ENCODE measurements at places on chromosomes 3 and 15.

DNA sequence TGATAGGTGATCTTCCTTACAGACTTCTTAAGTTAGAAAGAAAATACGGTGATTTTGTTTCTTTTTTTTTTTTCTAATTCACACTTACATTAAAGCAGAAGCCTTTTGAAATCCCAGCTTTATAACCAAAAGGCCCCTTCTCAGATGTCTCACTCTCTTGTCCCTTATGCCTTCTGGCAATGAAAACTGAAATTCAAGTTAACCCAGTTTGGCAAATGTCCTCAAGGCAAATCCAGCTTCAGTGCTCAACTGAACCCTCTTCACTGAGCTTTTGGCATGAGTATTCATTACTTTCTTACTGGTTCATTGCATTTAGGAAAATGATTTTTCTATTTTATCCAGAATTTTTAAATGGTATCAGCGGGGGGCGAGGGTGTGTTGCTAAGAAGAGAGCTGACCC is 17.0 kb downstream of the PLCH1 start:
- DNase-seq = no peak

DNA sequence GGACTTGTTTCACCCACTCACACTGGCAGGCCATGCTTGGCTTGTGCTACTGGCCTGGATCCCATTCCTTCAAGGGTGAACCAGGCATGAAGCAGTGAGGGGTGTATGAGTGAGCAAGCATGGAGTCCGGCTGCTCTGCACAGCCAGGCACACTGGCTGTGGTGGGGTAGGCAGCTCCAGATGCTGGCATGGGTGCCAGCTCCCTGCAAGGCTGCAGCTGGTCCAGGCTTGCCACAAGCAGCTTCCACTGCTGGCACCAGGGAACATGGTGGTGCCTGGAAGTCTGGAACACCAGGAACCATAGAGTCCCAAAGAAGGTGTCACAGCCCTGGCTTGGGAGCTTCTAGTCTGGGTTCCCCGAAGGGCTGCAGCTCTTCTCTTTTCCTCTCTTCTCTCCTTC is 395.1 kb downstream of the UNC13C start:
- no peak for DNase-seq

DNA sequence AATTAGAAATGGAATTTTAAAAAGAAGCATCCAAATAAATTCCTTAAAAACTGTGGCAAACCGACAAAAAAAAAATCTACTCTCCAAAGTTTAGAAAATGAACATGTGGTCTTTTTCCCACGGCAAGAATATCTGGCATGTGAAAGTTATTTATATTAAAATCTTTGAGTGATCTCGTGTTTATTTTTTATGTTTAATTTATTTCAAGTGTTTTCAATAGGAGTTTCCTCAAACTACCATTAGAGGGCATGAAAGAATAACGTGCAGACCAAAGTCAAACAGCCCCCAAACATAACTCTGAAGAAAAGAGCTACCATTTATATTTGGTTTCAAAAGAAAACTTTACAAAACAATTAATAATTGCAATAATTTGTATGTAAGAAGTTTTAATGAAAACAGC is 286.4 kb downstream of the ZIC4 start:
- peak; percentile 70 for DNase-seq

GRCh38 chr3:46297658-46298423 is 55.6 kb downstream of the CCR3 start:
- DNase-seq = peak; percentile 43

GRCh38 chr15:94036156-94036555 is 195.2 kb upstream of the MCTP2 start:
- DNase-seq = no peak

DNA sequence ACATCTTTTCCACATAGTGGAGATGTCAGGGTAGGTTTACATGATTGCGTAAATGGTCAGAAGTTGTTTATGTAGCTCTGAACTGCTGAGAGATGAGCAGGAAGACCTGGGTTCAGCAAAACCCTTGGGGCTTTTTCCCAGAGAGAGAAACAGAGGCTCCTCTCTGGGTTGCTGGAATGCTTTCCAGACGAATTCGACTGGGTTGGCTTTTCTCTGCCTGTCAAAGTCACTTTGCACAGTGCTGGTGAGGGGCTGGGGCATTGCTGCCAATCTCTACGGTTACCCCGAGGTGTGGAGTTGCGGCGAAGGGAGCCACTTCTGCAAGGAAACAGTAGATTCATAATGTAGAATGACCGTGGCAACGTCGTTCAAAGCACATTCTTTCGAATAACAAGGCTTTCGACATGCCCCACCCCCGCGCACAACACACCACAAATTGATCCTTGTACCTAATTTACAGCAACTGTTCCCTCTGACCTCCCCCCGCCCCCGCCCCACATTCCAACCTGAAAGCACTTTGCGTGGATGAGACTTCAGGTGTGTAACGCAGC is 950 bp upstream of the CNTN4 start:
- peak; percentile 51 for DNase-seq

- DNase-seq = no peak
These were observed 52.6 kb upstream of the PTX3 start for GRCh38 chr3:157384031-157384430.

DNA sequence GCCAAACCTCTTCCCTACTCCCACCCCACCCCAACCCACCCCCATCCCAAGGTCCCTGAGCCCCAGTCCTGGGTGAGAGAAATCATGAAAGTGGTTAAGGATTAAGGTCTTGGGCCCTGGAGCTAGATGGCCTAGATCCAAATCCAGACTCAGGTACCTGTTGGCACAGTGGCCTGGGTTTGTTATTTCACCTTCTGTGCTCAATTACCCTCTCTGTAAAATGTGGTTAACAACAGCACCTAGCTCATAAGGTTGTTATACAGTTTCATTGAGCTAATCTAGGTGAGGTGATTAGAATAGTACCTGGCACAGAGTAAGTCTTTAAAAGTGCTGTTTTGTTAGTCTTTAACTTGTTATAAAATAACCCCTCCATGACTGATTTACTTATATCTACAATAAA is 6.4 kb upstream of the SNUPN start:
- DNase-seq = no peak

DNA sequence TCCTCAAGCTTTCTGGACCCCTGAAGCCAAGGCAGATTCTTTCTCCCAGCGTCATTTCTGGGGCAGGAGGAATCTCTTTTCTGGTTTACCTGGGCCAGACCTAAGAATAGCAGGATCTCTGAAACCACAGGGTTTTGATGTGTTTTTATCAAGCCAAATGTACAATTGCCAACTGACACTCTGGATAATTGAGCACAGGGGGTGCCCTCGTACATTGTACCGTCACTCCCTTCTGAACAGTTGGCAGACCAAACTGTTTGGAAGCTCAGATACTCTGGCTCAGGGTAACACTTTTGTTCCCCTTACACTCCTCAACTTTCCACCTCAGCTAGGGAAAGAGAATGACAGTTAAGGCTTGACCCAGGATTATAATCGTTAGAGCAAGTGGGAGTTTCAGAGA is 49.9 kb downstream of the ASTE1 start:
- DNase-seq = peak; percentile 94

DNA sequence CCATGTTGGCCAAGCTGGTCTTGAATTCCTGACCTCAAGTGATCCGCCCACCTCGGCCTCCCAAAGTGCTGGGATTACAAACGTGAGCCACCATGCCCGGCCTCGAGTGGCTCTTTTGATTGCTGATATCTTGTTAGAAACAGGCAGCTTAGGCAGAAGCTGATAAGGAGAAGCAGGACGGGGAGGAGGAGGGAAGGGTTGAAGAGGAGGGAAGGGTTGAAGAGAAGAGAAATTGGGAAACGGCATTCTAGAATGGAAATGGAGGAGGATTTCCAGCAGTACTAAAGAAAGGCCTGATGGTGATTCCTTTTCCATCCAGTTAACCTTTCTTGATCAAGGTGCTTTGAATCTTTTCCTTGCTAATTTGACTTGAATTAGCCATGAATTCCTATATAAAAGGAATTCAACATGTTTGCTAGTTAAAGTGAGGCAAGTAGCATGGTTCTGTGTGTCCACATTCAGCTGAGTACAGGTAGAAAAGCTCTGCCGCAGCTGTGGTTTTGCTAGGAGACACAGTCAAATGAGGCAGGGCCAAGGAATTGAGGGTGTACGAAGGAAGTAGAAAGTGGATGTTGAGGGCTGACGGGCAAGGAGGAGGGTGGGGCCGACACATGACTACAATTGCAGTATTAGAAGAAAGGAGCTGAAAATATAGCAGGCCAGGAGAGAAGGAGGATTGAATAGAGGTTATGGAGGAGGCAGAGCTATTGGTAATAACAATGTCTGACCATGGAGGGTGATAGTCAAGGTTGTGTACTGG is 27.2 kb upstream of the ATP1B3 start:
- DNase-seq = no peak

DNA sequence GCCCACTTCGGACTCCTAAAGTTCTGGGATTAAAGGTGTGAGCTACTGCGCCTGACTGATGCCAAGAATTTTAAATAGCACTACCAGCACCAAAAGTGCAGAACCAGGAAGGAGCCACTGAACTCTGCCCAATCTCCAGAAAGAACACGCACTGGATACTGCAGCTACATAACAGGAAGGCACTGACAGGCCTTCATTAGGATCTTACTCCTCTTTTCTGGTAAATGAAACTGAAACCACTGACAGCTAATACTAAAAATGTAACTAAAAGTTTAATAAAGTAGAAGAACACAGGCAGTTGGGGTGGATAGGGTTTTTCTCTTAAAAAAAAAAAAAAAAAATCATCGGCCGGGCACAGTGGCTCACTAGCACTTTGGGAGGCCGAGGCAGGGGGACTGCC is 74.1 kb upstream of the CHRM5 start:
- DNase-seq = no peak

DNA sequence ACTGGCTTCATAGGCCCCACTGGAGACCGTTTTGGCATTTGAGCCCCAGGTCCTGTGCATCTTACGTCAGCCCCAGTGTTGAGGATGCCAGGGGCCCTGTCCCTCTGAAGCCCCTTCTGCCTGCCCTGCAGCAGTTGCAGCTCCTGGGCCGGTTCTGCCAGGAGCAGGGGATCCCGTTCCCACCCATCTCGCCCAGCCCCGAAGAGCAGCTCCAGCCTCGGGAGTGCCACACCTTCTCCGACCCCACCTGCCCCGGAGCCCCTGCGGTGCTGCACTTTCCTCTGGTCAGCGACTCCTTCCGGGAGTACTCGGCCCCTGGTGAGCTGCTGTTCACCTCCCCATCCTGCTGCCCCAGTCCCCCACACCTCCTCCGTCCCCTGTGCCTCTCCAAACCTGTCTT is 8.6 kb downstream of the PLA2G4B start:
- DNase-seq = no peak

DNA sequence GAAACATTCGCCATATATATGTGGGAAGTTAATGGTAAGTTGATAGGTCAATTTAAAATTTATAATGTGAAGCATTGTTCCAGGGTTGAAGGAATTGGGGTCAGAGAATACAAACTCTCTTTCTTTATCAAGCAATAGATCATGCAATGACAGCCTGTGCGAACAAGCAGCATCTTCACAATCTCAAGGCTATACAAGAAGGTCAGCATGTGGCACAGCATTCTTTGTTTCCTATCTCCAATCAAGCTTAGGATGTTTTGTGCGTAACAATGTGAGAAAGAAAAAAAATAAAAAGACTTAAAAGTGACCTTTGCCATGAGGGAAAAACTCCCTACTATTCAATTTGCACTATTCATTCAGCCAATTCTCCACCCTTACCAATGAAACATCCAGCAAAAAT is 288.1 kb upstream of the NECTIN3 start:
- no peak for DNase-seq

- DNase-seq = no peak
These were observed 43.3 kb downstream of the MUC4 start for GRCh38 chr3:195768414-195768813.

GRCh38 chr15:30984542-30984941 is 6.9 kb downstream of the MTMR10 start:
- peak; percentile 49 for DNase-seq

- DNase-seq = no peak
These were observed 19.8 kb downstream of the RLBP1 start for GRCh38 chr15:89201465-89202005.

DNA sequence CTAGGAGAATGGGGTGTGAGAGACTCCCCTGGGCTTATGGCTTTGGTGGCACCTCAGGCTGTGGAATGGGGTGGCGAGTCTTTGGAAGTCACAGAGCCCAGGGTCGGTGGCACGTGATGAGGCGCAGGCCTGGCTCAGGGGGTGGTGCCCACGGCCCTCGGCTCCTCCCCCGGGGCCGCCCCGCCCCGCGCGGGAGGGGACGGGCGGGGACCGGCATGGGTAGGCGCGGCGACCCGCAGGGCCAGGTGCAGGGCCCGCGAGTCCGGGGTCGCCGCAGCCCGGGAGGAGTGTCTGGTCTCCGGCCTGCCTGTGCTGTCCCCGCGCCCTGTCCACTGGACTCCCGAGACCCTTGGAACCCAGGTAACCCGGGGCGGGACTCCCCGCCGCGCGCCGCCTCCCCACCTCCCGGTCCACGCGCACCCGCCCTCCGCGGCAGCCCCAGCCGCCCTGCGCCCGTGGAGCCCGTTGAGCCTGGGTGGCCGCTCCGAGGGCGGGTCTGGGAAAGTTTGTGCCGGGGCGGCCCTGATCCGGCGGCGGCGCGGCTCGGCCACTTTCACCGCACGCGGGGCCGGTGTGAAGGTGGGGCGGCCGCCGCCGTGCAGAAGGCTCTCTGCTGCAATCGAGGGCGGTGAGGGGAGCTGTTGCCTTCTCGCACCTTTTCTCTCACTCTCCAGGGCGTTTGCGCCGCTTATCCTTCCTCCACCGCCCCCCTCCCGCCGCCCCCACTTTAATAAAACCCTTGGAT is at the start of gene PAQR5:
Gene PAQR5, plus strand, starts transcription at position 216 of the 745 bp plus-strand sequence. CDS start 61,169 bp downstream, outside the sequence.
- DNase-seq = no peak

GRCh38 chr3:188051801-188052168 is 102.2 kb upstream of the LPP start:
- peak; percentile 25 for DNase-seq

DNA sequence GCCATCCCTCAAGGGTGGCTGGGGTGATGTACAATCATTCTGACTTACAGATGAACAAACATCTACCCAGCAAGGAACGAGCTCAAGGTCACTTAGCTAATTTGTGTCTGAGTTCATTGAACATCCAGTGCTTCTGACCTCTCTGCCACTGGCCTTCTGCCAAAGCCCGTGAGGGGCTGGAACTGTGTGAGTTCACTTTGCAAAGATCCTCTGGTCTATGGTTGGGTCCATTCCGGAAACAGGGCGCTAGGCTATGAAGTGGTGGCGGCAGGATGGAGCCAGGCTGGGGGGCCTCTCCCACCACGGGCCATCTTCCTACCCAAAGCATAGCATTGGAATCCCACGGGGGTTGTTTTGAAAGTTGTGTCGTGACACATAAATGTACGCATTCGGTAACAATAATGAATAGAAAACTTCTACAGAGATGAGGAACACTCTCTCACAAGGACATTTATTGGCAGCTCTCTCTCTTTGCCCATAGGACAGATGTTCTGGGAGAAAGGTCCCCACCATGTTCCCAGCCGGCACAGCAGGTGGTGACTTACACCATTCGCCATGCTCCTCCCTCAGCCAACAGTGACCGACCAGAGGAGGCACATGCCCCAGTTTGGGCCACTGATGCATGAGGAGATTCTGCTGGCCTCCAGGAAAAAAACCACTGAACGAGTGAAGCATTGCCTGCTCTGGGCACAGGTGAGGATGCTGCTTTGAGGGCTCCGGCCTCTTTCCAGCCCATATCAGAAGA is 214.7 kb upstream of the CHRNA7 start:
- no peak for DNase-seq

DNA sequence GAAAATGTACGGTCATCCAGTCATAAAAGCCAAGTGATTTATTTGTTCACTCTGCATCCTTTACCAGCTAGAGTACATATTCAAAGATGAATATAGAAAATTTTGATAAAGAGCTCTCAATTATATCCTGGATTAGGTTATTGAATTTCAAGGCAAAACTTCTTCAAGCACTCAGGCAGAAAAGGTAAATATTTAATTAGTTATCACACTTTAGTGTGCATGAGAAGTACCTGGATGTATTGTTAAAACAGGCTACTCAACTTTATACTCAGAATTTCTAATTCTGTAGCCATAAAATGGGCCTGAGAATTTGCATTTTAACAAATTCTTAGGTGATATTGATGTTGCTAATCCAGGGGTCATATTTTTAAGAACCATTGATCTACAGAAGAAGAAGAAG is 45.3 kb downstream of the ILDR1 start:
- no peak for DNase-seq
